Eye (tissue), 1 donor: ENCODE measurements at places on chromosomes 3 and 15.

DNA sequence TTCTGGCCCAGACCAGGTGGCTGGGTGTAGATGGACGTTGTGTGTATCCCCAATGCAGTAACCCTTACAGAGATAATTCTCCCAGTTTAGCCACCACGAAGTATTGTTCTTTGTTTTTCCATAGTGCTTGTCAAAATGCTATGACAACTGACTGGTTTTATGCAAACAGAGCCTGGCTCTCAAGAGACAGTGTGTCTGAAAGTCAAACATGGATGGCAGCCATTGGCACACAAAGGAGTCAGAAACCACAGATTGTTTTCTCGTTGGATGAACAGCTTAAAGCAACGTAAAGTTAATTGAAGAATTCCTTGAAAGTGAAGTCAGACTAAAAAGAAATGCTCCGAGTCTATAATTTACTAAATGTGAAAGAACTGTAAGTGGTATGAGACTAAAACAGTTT, 91.2 kb downstream of the FILIP1L start:
- DNase-seq, result peak; percentile 53

DNA sequence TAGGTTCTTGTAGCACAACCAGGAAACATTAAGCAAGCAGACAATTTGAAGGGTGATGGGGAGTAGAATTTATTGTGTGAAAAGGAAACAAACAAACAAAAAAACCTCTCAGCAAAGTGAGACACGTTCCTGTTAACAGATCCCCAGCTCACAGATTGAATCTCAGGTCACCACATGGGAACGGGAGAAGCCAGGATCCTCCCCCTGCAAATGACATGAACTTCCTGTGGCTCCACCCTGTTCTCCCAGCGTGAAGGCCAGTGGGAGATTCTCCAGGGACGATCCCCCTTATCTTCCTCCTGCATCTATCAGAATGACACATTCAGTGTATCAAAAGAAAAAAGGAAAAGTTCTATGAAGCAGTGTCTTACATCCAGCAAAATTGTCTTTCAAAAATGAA, 1488.1 kb downstream of the OTOL1 start:
- DNase-seq, result no peak

DNA sequence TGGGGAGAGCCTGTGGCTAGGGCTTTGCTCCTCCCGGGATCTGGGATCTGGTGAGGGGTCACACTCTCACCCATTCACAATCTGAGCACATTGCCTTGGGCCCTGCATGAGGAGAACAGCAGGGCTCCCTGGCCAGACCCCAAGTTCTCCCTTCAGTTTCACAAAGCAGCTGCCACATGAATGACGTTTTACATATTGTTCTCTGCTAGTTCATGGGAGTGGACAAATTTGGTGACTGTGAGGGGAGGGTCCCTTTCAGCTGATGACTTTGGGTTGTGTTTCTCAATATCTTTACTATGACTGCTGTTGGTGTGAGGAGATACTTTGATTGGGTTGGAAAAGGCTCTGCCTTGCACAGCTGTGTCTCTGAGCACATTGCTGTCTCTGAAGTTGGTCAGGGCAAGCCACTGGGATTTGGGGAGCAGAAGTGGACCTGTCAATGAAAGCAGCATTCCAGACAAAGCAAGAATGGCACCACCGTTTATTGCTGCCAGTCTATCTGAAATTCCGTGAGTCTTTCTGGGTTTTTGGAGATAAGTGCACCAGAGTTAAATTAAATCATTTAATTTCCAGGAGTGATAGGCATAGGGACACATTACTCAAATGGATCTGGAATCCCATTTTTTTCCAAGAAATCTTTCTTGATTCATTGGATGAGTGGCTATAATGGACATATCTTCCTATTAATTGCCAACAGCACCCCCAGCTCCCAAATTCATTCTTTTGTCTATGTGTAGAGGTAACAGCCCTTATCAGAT, 10.3 kb downstream of the TIMP4 start:
- DNase-seq, result no peak

DNA sequence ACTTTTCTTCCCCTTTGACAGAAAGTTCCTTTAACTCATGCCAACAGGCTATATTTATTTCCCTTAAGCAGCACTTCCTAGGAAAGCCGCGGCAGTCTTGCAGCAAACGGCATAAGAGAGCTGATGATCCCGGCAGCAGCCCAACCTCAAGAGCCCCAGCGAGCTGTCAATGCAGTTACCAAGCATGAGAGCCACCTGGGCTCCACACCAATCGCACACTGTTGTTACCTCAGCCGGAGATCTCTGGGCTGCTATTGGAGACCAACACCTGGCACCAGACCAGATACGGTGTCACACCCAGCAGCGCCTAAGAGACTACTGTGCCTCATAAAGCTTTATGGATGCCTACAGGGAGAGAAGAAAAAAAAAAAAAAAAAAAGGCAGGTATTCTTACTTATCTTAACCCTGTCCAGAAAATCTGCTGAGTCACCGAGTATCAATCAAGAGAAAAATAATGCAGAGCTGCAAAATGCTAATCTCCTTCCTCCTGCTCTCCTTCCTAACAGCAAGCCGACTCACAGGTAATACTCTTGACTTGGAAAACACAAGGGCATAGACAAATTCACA, 11.7 kb downstream of the ABCC5 start:
- DNase-seq, result no peak

DNA sequence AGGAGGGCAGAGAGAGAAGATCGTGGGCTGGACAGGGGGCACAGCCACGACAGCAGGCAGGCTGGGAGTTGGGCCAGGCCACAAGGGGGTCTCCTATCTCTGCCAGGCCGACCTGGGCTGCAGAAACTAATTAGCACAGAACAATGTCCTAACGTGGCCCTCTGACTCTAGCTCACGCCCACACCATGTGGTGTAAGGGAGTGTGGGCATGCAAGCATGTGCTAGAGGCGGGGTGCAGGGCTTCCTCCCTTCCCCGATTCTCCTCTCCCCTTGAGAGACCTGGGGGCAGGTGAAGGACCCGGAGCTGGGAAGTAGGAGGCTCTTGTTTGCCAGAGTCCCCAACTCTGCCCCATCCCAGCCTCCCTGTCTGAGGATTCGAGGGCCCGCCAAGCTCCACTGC, 65.5 kb downstream of the LINGO1 start:
- DNase-seq, result no peak

- peak; percentile 71 for DNase-seq
These were observed 111.6 kb downstream of the RAB11A start for GRCh38 chr15:65980824-65981456.

DNA sequence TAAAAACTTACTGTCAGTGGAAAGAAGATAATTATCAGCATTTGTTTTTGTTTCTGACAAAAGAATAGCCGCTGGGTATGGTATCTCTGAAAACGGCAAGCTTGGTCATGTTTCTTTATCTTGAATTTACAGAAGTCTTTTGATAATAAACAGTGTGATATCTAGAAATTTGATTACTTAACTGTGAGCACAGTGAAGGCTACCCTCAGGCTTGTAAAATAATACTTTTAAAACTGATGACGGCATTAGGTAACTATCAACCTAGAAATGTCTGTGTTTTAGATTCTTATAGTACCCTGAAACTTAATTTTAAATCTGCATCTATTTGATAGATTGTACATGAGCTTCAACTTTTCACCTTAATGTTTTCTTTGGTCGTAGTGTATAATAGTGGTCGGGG, 43.4 kb downstream of the NSUN3 start:
- DNase-seq, result no peak
